ENCODE measurements at places on chromosomes 2 and 18.

DNA sequence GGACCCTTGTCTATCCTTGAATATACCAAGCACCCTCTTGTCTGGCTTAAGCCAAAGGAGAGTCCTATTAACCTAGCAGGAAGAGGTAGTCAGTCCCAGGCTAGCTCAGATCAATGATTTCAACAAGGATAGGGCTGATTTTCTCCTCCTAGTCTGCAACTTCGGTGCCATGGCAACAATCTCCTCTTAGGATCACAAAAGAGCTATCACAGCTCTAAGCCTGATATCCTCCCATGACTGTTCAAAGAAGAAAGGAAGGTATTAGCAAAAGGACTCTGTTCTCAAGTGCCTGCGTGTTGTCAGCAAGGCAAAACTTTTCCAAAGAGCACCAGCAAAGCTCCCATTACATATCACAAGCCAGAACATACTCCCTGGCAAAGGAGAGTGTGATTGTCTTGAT is 58.7 kb upstream of the DDX18 start:
- DNase-seq = no peak

DNA sequence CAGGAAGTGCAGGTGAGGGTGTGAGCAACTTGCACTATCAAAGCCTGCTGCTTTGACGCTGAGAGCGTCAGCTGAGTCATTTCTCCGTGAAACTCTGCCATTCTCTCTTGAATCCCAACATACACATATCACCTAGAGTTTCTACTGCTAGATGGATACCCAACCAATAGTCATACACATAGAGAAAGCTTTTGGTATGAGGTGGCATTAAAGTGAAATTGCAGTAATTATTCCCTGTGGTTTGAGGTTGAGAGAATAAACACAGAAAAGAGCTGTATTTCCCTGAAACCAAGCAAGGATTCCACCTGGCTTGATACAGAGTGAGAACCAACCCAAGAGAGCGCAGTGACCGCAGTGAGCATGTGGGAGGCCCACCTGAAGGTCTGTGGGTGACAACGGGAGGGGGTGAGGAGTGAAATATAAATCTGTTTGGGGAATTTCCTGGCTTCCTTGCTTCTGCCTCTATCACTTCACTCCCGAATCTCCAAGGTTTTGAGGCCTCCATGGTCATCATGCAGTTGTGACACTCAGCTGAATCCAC is 28.8 kb upstream of the TMEM18 start:
- no peak for DNase-seq

- DNase-seq = no peak
Observed at GRCh38 chr18:75344161-75344560, 83.3 kb downstream of the SMIM21 start.

GRCh38 chr2:18649502-18650135 is 60.2 kb upstream of the NT5C1B start:
- no peak for DNase-seq

DNA sequence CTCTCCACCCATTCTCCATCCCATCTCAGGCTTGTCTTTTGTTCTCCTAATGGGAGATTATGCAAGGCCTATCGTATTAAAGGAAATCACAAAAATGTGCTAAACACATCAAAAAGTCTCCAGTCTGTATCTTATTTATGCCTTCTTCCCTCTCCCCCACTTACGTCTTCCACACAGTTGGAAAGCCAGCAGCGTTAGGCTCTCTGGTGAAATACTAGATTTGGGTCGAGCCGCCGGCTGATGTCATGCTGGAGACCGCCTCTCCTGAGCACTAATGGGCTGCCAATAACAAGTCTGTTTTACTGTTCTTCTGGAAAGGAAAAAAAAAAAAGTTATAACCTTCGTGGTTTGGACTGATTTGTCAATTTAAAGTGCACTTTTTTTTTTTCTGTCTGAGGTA is 182.7 kb upstream of the SIX2 start:
- peak; percentile 76 for DNase-seq

DNA sequence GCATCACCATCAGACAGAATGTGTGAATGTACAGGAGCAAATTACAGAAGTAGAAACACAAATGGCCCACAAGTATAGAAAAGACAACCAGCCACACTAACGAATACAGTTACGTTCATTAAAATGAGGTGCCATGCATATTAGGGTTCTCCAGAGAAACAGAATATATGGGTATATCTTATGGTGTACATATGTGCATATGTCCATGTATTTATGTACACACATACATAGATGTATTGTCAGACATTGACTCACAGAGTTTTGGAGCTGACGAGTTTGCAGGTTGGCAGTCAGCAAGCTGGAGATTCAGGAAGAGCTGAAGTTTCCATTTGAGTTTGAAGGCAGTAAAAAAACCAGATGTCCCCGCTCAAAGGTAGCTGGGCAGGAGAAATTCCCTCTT is 33.0 kb downstream of the COPS9 start:
- DNase-seq = no peak

GRCh38 chr18:60599267-60599666 is 226.7 kb upstream of the MC4R start:
- DNase-seq = no peak

GRCh38 chr2:151638191-151638933 is 95.9 kb downstream of the NEB start:
- DNase-seq = no peak

- DNase-seq = no peak
Observed at GRCh38 chr18:829432-829831, 17.4 kb upstream of the YES1 start.

GRCh38 chr18:10519366-10519765 is 6.5 kb upstream of the NAPG start:
- DNase-seq = no peak

DNA sequence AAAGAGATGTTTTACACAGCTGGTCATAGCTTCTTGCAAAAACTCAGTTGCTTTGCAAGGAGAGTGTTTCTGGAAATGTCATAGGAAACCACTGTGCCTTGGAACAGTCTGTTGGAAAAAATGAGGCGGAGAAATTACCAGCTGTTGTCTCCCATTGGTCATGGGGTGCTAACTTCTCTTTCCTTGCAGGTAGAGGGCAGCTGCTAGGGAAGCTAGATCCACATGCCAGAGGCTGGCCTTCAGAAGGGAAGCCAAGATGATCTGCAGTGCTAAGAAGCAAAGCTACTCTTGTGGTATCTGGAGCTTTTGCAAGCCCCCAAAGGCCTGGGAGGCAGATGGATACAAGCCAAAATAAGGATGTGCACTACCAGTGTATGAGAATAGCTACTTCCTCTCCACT is 34.8 kb upstream of the LAMA1 start:
- no peak for DNase-seq

DNA sequence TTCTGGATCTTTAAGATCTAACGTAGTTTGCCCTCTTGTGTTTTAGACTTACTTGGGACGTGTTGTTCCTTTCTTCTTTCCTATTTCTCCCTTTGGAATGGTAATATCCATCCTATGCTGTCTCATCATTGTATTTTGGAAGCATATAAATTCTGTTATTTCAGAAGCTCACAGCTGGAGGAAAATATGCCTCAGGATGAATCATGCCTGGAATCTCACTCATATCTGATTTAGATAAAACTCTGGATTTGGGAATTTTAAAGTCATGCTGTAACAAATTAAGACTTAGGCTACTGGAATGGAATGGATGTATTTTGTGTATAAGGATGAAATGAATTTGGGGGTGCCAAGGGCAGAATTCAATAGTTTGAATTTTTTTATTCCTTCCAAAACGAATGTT is 245.2 kb upstream of the GULP1 start:
- no peak for DNase-seq

- peak; percentile 87 for DNase-seq
Observed at GRCh38 chr2:27123302-27124150, at the start of gene ABHD1. Gene ABHD1, plus strand, starts transcription at chr2:27123815. Its CDS starts 134 bp downstream, at chr2:27123949.

- DNase-seq = no peak
Observed at GRCh38 chr2:6475155-6475940, 390.4 kb downstream of the CMPK2 start.

- no peak for DNase-seq
Observed at GRCh38 chr2:40512256-40512655, 60.4 kb upstream of the SLC8A1 start.

- peak; percentile 55 for DNase-seq
Observed at GRCh38 chr2:86368161-86368824, 30.9 kb upstream of the REEP1 start.

- DNase-seq = no peak
Observed at GRCh38 chr2:41483226-41483625, 564.6 kb upstream of the PKDCC start.

GRCh38 chr2:159399716-159400415 is 113.4 kb upstream of the WDSUB1 start:
- DNase-seq = no peak

DNA sequence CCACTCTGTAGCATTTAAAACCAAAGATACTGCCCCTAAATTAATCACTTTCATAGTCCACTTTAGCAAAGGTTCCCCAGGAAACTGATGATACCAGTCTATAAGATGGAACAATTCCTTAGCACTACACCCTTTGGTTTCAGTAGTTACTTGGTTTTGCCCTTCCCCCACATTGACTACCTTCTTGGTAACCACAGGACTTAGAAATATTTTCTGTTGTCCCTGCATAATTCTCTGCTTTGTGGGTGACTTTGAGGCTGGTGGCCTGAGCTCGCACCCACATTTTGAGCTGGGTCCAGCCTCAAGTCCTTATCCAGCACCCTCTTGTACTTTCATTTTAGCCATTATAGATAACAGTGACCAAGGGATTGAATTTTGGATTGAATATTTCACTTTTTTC is 23.1 kb downstream of the ELP2 start:
- DNase-seq = no peak
